Activated naive CD4-positive, alpha-beta T cell treated with Interleukin-2 at 50 U/mL for 16 hours (primary cell): ENCODE measurements at places on chromosomes 2 and 18.

GRCh38 chr2:17136231-17136630 is 382.0 kb downstream of the RAD51AP2 start:
- no peak for DNase-seq

GRCh38 chr2:52794581-52794980 is 973.0 kb upstream of the CHAC2 start:
- no peak for DNase-seq

GRCh38 chr2:201220102-201220570 is 37.2 kb downstream of the CASP10 start:
- DNase-seq = no peak

- peak; percentile 70 for DNase-seq
Observed at GRCh38 chr2:42828487-42829425, 36.4 kb upstream of the HAAO start.

GRCh38 chr18:67924656-67925055 is 408.1 kb upstream of the DSEL start:
- DNase-seq = no peak

DNA sequence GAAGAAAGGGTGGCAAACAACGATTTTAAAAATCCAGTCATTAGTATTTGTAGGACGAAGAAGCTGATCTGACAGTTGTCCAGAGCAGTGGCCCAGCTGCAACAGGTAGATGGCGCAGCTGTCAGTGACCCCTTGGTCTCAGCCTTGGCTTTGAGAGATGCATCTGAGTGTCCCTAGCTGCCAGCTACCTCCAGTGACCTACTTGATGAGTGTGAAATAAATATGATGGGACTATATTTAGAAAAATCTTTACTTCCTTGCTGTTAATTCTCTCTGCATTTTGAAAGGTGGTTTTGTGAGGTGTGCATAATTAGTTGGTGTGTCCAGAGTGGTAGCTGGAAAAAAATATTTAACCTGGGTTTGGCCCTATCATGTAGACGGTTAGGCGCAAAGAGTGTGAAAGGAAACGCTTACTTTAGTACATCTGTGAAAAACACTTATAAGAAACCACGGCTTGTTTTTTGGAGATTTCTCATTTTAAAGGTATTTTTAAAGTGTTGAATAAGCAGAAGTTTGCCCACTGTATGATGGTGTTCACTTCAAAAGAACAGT is 963 bp downstream of the INPP1 start:
- DNase-seq = no peak

DNA sequence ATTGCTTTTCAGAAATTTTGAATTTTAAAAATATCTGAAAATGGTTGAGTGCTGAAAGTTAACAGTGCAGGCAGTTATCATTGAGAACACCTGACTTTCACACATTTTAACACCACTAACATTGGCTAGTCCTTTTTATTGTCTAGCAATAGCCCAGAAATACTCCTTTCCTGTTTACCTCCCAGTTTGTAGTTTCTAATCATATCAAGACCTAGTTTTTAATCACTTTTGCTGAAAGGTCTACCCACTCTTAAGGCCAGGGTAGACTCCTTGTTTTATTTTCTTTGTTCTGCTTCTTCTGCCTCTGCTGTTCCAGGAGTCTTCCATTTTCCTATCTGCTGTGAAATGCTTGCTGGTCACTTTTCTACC is 72.1 kb downstream of the UBE2E3 start:
- DNase-seq = no peak

GRCh38 chr2:71992036-71992435 is 155.6 kb downstream of the CYP26B1 start:
- DNase-seq = no peak

GRCh38 chr2:170404846-170405245 is 226.9 kb downstream of the MYO3B start:
- DNase-seq = no peak
